Daoy (cell line): ENCODE measurements at places on chromosomes 3 and 15.

DNA sequence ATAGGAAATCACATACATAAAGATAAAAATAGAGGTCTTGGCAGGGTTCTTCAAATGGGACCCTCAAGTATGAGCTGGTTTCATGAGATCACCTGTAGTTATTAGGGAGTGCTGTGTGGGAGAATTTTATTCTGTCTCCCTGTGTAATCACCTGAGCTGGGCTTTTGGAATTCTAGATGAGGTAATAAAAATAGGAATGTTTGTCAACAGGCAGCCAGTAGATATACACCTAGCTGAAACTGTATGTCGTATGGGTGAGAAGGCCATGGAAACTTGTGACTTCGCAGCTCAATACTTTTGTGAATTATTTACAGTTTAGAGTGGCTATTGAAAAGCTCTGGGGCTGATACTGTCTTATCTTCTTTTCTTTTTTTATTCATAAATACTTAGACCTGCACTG lies 40.5 kb upstream of the PLCL2 start:
- no peak for DNase-seq

- no peak for DNase-seq
Observed at GRCh38 chr3:11467875-11468274, 175.8 kb downstream of the VGLL4 start.

GRCh38 chr15:62961134-62961533 lies 81.4 kb upstream of the TPM1 start:
- DNase-seq = no peak

DNA sequence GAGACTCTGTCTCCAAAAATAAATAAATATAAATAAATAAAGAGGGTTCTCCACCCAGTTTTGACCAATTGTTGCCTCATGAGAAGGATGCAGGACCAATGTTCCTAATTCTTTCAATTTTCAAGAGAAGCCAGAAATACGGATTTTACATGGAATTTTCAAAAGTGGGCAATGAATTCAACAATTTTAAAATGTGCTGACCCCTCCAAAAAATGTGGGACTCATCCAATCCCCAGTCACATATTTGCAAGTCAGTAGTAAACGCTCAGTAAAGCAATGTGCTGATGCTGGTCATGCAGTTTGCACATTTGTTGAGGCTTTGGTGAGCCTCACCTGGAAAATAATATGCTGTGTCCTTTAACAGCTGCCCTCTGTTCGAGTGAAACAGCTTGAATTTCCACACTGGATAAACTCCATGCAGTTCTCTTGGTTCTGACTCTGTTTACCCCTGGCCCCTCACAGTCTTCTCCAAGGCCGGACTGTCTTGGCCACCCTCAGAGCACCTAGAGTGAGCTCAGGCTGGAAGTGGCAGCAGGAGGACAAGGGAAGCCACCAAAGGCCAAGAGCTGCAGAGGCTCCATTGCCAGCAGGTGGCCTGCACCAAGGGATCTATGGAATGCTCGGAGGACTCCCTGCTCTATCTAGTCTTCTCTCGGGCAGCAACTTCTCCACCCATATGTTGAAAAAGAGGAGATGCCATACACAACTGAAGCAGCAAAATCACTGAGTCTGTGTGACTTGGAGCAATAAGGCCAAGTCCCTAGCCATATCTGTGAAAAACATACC lies 246.8 kb downstream of the UACA start:
- DNase-seq = no peak

GRCh38 chr3:63679186-63679585 lies 26.7 kb downstream of the SNTN start:
- DNase-seq = no peak

DNA sequence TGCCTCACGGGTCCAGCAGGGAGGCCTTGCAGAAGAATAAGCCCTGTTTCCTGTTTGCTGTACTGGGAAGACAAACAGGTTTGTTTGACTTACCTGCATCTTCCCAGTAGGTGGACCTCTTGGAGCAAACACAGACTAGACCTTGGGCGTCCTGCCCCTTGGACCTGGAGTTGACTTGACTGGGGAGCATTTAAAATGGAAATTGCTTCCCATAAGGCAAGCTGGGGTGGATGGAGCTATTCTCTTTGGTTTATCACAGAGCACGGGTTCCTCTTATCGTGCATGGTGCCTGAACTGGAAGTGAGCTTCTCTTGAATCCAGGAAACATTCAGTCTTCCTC lies 151.4 kb downstream of the RPLP1 start:
- DNase-seq = no peak

GRCh38 chr3:105956306-105956705 lies 87.5 kb upstream of the CBLB start:
- no peak for DNase-seq

DNA sequence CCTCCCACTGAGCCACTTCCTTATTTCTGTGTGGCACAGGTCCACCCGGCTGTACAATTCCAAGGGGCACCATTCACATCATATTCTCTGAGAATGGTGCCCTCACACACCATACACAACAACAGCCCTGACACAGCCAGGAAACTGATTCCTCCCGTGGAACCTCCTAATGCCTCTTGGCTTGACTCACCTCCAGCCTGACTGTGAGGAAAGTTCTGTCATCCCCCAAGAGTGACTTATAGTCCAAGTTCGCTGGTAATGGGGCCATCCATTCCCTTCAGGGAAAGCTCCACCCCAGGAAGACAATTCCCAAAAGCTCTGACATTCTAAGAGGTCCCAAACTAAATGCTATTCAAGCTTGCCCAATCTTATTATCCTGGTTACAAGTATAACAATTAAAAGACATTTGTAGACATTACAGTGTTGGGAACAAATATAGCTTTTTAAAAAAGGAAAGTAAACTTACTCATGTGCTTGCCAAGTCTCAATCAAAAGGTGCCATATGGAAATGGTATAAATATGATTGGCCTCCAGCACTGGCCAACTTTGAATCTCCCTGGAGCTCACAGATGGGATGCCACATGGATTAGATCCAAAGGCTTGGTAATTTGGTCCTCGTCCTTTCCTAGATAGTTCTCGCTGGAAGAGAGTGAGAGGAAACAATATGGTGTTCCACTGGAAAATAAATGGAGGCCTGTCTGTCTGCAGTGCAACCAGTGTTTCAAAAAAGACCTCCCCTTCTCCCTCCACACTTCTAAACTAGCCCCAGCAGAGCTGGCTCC lies 56.3 kb upstream of the PSMD6 start:
- no peak for DNase-seq

GRCh38 chr3:123883111-123883510 lies 1.0 kb downstream of the MYLK start:
- peak; percentile 25 for DNase-seq

- no peak for DNase-seq
Observed at GRCh38 chr3:51622413-51622812, 48.6 kb upstream of the TEX264 start.

GRCh38 chr3:20186600-20187004 lies 596 bp upstream of the SGO1 start:
- peak; percentile 1 for DNase-seq

DNA sequence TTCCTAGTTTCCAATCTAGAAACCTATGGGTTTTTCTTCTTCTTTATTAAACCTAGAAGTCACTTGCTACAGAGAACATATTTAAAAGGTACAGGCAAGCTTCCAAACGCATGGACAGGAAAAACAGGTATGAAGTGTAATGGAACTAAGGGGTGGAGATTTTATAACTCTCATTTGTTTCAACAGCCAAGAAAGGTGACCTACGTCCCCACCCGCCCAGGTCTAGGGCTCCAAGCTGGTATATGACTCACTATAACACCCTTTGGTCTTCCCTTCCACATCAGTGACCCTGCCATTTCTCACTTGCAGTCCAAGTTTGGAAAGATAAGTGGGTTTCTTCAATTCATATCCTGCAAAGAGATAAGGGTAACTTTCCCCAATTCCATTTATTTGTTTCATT lies 6.0 kb upstream of the LIPH start:
- peak; percentile 39 for DNase-seq

DNA sequence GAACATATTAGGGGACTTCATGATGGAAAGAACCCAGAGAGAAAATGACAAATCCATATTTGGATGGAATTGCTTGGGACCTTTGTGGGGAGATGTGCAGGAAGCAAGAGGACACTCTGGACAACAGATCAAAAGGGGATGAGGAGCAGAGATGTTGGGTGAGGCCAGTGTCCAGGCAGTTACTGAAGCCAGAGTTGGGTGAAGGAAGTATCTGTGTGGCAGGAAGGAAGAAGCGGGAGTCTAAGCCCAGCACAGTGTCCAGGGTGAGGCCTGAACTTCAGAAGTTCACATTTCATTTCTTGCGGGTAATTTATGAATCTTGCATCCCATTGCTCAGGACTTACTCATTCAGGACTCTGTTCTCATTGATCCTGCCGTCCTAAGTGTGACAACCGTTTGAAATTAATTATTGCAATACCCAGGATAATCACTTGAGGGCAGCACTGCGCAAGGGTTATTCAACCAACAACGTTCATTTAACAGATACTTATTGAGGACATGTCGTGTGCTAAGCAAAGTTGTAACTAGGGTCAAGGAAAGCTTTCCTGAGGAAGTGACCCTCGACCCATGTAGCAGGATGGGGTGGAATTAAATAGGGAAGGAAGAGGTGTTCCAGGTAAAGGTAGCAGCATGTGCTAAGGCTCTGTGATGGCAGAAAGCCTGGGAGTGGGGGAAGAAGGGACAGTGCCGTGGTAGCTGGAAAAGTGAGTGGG lies 61.3 kb upstream of the CMTM8 start:
- DNase-seq = peak; percentile 41

DNA sequence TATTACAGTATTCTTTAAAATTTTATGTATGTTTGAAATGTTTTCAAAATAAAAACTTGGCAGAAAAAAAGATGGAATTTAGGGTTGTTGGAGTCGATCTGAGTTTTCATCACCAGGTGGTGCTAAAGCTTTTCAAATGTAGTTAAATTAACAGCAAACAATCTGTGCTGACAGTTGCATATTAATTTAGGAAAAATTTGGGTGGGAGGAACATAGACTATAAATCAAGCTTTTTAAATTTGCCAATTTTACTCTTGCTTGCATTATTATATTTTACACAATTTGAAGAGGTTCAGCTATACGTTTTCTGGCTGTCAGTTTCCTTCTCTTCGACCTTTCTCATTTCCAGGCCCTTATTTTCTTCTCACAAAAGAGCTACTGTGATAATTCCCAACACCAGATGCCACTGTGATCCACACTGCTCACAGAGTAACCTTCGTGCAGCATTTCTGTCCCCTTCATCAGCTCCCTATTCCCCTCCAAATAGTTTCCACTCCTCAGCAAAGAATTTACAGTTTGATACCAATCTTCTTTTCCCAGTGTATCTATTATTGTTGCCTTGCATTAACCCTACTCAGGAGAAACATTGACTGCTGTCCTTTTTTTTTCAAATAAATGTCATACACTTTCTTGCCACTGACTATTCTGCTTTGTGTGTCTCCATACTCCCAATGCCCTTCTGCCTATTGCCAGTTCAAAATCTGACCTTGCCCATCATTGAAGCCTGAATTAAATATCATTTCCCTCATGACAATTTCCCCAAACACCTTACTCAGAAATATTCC lies 53.4 kb upstream of the EIF5A2 start:
- peak; percentile 31 for DNase-seq

- no peak for DNase-seq
Observed at GRCh38 chr15:85578941-85579701, 198.7 kb downstream of the AKAP13 start.
